ENCODE measurements at places on chromosomes 13 and 19. TPM values are rescaled to one million over a fixed set of nuclear protein-coding genes. Genes with fewer than 3 reads are reported as not detected.

The CD22 gene
- 0.09 TPM for total RNA-seq

- DNase-seq, result no peak
- no peaks in the 10 kb centered on the region for H3K27me3 ChIP-seq
- H3K4me1 ChIP-seq, result peaks cover 59% of the 10 kb centered on the region
- H3K4me3 ChIP-seq, result no peak overlapping the region
- H3K36me3 ChIP-seq, result no peaks in the 10 kb centered on the region
Measured at GRCh38 chr19:1264801-1265614, 4.1 kb upstream of the CIRBP start.

The DCUN1D2 gene
- 16.8 TPM for total RNA-seq

GRCh38 chr13:21326155-21327031, 132.7 kb downstream of the ZDHHC20 start:
- no peaks in the 10 kb centered on the region for H3K27me3 ChIP-seq
- DNase-seq, result no peak
- H3K36me3 ChIP-seq, result no peaks in the 10 kb centered on the region
- H3K4me1 ChIP-seq, result no peaks in the 10 kb centered on the region

The C19orf85 gene
- not detected for total RNA-seq

- no peaks in the 10 kb centered on the region for H3K4me1 ChIP-seq
- no peak overlapping the region for H3K4me3 ChIP-seq
- DNase-seq, result no peak
Measured at GRCh38 chr19:17579661-17580244, 24.3 kb downstream of the COLGALT1 start.

- no peak overlapping the region for H3K4me3 ChIP-seq
- DNase-seq, result no peak
- H3K27ac ChIP-seq, result no peak overlapping the region
- H3K36me3 ChIP-seq, result no peaks in the 10 kb centered on the region
- H3K4me1 ChIP-seq, result no peaks in the 10 kb centered on the region
Measured at GRCh38 chr19:20334760-20335159, 167.7 kb downstream of the ZNF486 start.

The WDR62 gene
- total RNA-seq, result 15.7 TPM

The LIN7B gene
- total RNA-seq, result 4.0 TPM

The PLPP2 gene
- not detected for total RNA-seq

GRCh38 chr13:25118378-25118905, 22.5 kb downstream of the PABPC3 start:
- no peak overlapping the region for H3K4me3 ChIP-seq
- no peaks in the 10 kb centered on the region for H3K4me1 ChIP-seq
- H3K36me3 ChIP-seq, result no peaks in the 10 kb centered on the region
- no peaks in the 10 kb centered on the region for H3K27me3 ChIP-seq
- DNase-seq, result no peak
- no peak overlapping the region for H3K27ac ChIP-seq

DNA sequence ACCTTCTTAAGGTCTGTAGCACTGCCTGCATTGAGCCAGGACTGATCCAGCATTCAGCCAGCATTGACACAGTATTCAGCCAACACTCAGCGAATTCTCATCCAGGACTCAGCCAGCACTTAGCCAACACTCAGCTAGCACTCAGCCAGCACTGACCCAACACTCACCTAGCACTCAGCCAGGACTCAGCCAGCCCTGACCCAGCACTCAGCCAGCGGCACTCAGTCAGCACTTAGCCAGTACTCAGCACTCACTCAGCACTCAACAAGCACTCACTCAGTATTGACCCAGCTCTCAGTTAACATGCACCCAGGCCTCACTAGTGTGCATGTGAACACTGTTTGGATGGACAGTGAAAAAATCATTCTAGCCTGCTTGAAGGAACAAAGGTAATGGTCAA, 55.0 kb downstream of the TSHZ3 start:
- H3K27ac ChIP-seq, result no peak overlapping the region
- H3K4me1 ChIP-seq, result no peaks in the 10 kb centered on the region
- no peak overlapping the region for H3K4me3 ChIP-seq
- DNase-seq, result no peak
- H3K27me3 ChIP-seq, result no peaks in the 10 kb centered on the region

The FFAR3 gene
- not detected for total RNA-seq

GRCh38 chr13:34816245-34816884, 125.7 kb upstream of the NBEA start:
- no peak for DNase-seq
- no peaks in the 10 kb centered on the region for H3K4me1 ChIP-seq
- H3K27me3 ChIP-seq, result no peaks in the 10 kb centered on the region
- H3K27ac ChIP-seq, result no peak overlapping the region
- no peak overlapping the region for H3K4me3 ChIP-seq
- no peaks in the 10 kb centered on the region for H3K36me3 ChIP-seq

DNA sequence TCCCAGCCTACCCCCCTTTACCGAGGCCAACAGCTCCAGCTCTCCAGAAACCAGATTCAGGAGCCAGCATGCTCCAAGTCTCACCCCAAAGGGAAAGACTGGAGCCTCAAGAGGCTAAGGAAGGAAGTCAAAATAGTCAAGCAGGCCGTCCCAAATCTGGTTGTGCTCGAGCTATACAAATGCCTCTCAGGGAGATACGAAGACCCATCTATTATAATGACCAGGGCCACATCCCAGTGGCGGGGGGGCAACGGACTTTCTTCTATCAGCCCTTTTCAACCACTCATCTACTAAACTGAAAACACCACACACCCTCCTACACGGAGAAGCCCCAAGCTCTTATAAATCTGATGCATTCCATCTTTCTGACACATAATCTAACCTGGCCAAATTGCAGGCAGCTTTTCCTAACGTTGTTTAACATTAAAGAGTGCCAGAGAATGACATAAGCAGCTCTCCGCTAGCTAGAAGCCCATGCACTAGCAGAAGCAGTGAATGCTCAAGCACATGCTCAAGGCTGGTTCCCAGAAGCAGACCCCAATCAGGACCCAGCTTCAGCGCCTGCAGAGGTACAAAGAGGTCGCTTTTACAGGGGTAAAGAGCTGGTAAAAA, 104.6 kb upstream of the ZNF98 start:
- H3K27me3 ChIP-seq, result no peaks in the 10 kb centered on the region
- no peaks in the 10 kb centered on the region for H3K4me1 ChIP-seq
- no peak overlapping the region for H3K27ac ChIP-seq
- H3K36me3 ChIP-seq, result no peaks in the 10 kb centered on the region

Data from CD8-positive, alpha-beta memory T cell (primary cell).